CD14-positive monocyte (primary cell): ENCODE measurements at places on chromosomes 3 and 15.

DNA sequence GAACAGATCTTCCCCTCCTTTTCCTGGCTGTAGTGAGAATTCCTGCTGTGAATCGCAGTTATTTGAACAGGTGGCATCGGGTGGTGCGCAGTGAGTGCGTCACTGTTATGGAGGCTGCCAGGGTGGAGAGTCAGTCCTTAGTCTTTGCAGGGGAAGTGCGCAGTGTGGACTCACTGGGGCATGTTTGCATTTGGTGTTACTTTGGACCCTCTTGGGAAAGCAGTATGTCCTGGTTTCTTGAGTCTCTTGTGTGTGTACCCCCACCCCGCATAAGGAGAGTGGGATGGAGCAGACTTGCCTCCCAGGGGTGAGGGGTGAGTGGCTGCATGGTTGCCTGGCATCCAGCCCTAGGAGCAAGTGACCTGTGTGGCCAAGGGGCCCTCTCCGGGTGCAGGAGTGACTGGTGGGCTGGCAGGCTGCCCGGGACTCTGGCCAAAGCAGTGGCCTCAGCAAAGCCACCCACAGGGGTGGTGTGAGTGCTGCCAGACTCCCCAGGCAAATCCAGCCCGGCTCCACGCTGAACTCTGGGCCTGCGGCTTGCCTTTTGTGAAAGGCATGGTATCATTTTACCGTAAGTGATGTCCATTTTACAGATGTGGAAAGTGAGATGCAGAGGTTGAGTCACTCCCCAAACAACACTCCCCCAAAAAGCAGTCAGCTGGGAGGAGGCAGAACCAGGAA lies 46.4 kb downstream of the DNASE1L3 start:
- H3K27me3 ChIP-seq, result no peaks in the 10 kb centered on the region
- DNase-seq, result no peak
- H3K4me1 ChIP-seq, result peaks cover 8% of the 10 kb centered on the region
- H3K27ac ChIP-seq, result no peak overlapping the region
- H3K36me3 ChIP-seq, result peaks cover 58% of the 10 kb centered on the region

GRCh38 chr15:42704492-42704926 lies 32.4 kb downstream of the CDAN1 start:
- no peaks in the 10 kb centered on the region for H3K36me3 ChIP-seq
- H3K27me3 ChIP-seq, result no peaks in the 10 kb centered on the region
- no peak overlapping the region for H3K27ac ChIP-seq
- H3K4me3 ChIP-seq, result no peak overlapping the region
- DNase-seq, result peak; percentile 67

GRCh38 chr15:84750583-84751092 lies 2.2 kb downstream of the ZNF592 start:
- H3K27me3 ChIP-seq, result no peaks in the 10 kb centered on the region
- H3K4me3 ChIP-seq, result peak overlapping the region; percentile 96
- peaks cover 48% of the 10 kb centered on the region for H3K4me1 ChIP-seq
- H3K36me3 ChIP-seq, result peaks cover 7% of the 10 kb centered on the region

- H3K4me1 ChIP-seq, result no peaks in the 10 kb centered on the region
- DNase-seq, result no peak
- no peaks in the 10 kb centered on the region for H3K27me3 ChIP-seq
- peaks cover 98% of the 10 kb centered on the region for H3K36me3 ChIP-seq
- no peak overlapping the region for H3K4me3 ChIP-seq
Measured at GRCh38 chr3:58150810-58151199, 60.0 kb downstream of the DNASE1L3 start.

DNA sequence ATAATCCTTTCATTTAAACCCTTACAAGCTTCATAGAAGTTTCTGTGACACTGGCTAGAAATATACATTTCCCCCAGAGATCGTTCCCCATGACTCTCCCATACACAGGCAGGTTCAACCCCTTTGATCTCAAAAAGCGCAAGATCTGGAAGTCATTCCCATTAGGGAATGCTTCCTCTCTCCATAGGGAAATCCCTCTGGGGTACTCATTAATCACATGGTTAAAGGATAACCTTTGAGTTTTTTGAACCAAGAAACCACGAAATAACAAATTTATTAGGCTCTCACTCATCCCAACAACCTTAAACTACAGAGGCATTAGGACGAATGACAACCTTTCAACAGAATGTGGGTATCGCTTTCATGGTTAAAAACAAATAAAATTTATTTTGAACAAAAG lies 211.9 kb upstream of the PRICKLE2 start:
- H3K4me3 ChIP-seq, result no peak overlapping the region
- H3K36me3 ChIP-seq, result no peaks in the 10 kb centered on the region
- DNase-seq, result no peak

DNA sequence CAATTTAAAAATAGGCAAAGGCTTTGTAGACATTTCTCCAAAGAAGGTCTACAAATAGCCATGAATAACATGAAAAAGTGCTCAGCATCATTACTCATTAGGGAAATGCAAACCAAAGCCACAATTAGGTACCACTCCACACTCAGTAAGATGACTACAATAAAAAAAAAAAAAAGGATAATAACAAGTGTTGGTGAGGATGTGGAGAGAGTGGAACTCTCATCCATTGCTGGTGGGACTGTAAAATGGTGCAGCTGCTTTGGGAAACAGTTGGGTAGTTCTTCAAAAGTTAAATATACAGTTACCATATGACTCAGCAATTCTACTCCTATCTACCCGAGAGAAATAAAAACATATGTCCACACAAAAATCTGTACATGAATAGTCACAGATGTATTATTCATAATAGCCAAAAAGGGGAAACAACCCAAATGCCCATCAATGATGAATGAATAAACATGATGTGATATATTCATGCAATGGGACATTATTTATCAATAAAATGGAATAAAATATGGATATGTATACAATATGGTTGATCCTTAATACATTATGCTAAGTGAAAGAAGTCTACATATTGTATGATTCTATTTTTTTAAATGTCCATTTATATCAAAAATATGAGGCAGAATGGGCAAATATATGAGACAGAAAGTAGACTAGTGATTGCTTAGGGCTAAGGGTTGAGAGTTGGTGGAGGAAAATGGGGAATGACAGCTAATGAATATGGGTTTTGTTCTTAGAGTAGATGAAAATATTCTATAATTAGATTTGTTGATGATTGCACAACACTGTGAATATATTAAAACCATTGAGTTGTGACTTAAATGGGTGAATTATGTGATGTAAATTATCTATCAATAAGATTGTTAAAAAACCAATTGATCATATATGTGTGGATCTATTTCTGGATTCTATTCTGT lies 66.1 kb upstream of the SMAD3 start:
- H3K36me3 ChIP-seq, result no peaks in the 10 kb centered on the region
- H3K27me3 ChIP-seq, result no peaks in the 10 kb centered on the region
- H3K4me3 ChIP-seq, result no peak overlapping the region
- DNase-seq, result peak; percentile 30
- no peak overlapping the region for H3K27ac ChIP-seq

- H3K36me3 ChIP-seq, result no peaks in the 10 kb centered on the region
- H3K27ac ChIP-seq, result no peak overlapping the region
- H3K4me3 ChIP-seq, result no peak overlapping the region
Measured at GRCh38 chr3:143506190-143506589, 342.1 kb downstream of the SLC9A9 start.

DNA sequence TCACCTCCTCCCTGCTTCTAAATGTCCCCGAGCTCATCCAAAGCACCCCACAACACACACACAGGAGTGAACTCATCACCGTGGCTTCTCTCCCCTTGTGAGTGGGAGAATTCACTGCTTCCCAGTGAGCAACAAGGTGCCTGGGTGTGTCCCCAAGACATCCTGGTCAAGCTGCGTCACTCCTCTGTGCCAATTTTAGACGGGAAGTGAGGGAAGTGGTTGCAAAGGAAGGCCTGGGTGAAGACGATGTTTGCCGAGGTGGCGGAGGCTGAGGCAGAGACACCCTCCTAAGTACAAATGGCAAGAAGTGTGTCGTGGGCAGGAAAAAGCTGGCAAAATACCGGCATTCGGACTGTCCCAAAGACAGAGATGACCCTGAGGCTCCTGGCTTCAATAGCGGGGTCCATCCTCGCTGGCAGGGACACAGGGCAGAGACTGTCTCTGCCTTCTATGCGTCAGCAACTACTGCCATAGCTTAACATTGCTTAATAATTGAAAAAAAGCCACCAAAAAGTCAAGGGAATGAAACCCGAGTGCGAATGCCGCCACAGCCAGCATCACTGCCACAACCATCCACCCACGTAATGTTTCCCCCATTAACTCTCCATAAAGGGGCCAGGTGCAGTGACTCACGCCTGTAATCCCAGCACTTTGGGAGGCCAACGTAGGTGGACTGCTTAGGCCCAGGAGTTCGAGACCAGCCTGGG lies 72.8 kb downstream of the VGLL4 start:
- H3K36me3 ChIP-seq, result peaks cover 60% of the 10 kb centered on the region
- no peak overlapping the region for H3K4me3 ChIP-seq
- H3K27ac ChIP-seq, result peak overlapping the region; percentile 66

- no peaks in the 10 kb centered on the region for H3K4me1 ChIP-seq
- no peak overlapping the region for H3K27ac ChIP-seq
- H3K36me3 ChIP-seq, result peaks cover 8% of the 10 kb centered on the region
- H3K27me3 ChIP-seq, result no peaks in the 10 kb centered on the region
- DNase-seq, result no peak
Measured at GRCh38 chr3:63886858-63887257, 23.2 kb downstream of the ATXN7 start.

DNA sequence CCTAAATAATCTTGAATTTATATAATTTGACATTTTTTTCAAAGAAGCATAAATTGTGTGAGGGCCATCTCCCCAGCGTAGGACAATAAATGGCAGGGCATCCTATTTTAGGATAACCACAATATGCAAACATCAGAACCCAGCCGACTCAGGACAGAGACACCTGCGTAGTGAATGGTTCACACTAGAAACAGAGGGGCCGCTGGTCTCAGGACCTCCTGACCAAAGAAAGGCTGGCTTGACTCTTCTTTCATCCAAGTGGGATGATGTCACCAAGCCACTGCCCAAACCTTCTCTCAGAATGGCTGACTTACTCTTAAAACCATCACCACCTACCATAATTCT lies 162.1 kb downstream of the FOXP1 start:
- H3K4me1 ChIP-seq, result peaks cover 25% of the 10 kb centered on the region
- no peak overlapping the region for H3K27ac ChIP-seq
- no peaks in the 10 kb centered on the region for H3K27me3 ChIP-seq
- H3K4me3 ChIP-seq, result no peak overlapping the region

GRCh38 chr3:73394240-73394639 lies 230.5 kb downstream of the PDZRN3 start:
- no peaks in the 10 kb centered on the region for H3K36me3 ChIP-seq
- no peaks in the 10 kb centered on the region for H3K4me1 ChIP-seq

GRCh38 chr3:16482770-16483531 lies 30.5 kb downstream of the RFTN1 start:
- peaks cover 24% of the 10 kb centered on the region for H3K4me1 ChIP-seq
- peak overlapping the region; percentile 17 for H3K4me3 ChIP-seq
- H3K36me3 ChIP-seq, result peaks cover 29% of the 10 kb centered on the region
